Left cardiac atrium (tissue), 4 donors: ENCODE measurements at places on chromosomes 4 and X.
A peak's percentile ranks its signal among the peaks of the same experiment; 100 is the strongest.

DNA sequence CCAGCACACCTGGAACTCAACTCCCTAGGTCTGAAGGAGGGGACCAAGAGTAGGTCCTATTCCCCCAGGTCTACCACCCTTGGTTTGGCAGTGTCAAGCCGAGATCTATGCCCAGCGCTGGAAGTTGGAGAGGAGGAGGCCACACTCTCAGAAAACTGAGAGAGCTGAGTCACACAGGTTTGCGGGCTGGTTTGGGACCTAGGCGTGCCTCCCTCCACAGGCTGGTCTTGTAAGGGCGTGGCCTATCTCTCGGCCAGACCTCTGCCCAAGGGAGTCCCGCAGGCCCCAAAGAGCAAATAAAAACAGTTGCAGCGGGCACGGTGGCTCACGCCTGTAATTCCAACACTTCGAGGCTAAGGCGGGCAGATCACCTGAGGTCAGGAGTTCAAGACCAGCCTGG, 52.9 kb upstream of the INTU start:
- no peak for DNase-seq

GRCh38 chr4:166816890-166817289, 417.4 kb downstream of the SPOCK3 start:
- no peak for DNase-seq

DNA sequence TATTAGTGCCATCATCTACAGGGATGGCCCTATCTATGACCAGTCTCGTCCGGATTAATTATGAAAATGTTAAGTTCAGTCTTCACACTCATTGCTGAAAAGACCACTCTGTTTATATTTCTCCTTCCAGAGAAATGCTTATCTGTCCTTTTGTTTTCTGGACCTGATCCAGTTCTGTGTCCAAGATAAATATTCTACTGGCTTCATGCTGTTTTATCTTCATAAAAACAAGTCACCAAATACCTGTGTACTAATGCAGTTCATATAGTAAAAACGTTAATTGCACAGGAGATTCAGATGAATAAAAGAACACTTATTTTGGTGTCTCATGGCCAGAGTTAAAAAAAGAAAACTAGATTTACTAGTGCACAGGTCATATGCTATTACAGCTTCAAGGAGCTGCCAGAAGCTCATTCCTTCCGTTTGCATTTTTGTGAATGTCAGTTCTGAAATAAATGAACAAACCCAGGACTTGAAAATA, 17.3 kb downstream of the FNIP2 start:
- no peak for DNase-seq

DNA sequence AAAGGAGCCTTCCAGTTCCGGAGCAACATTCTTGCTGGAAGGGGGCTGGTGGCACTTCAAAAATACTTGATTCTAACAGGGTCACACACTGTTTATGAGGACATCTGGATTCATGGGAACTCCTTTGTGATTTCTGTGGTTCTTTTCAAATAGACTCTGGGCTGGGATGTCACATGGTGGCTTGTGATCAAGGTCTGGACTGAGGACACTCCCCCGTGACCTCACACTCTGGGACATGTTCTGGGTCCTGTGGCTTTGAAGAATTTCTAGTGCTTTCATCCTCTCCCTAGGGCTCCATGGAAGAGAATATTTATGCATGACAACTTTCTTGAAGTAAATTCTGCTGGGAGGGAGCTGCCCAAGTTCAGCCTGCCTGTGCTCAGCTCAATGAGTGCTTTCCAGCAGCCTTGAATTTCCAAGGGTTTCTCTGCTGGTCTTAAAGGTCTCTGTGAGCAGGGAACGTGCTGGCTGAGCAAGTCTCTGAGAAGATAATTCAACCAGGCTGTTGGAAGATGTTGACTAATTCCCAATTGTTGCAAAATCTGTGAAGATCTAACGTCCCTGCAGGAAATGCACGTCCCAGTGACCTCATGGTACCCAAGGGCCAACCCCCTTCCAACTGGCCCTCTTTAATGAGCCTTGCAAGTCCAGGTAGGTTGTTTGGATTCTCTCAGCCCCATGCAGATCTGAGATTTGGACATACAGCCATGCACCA, 36.3 kb downstream of the GPR143 start:
- no peak for DNase-seq

DNA sequence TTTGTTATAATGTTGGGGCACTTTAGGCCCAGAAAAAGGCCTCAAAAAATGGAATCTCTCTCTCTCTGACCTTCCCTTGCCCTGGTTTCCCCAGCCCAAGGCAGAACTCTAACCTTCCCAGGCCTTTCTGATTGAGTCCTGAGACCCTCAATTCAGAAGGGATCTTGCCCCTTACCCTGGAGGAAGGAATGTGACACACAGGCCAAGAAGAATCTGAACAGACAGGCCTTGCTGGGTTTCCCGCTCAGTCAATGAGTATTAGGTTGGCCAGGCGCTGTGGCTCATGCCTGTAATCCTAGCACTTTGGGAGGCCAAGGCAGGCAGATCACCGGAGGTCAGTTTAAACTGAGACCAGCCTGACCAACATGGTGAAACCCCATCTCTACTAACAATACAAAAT, 27.6 kb downstream of the ELOVL6 start:
- no peak for DNase-seq

DNA sequence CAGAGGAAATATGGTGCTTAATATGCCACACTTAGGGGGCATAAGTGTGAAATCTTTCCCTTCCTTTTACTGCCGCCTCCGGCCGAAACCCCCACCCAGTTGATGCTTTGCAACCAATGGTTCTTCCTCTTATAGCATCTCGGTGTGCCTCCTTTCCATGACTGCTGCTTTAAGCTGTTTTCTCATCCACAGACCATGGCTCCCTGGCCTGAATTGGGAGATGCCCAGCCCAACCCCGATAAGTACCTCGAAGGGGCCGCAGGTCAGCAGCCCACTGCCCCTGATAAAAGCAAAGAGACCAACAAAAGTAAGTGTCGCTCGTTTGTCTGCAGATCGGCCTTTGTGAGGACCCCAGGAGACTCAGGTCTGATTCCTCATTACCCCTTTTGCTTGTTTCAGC, 6.7 kb downstream of the SLC34A2 start:
- DNase-seq: no peak

- no peak for DNase-seq
Measured at GRCh38 chr4:153535772-153536513, 69.8 kb downstream of the TMEM131L start.

- DNase-seq: no peak
Measured at GRCh38 chr4:168979338-168979737, 30.7 kb downstream of the CBR4 start.

- DNase-seq: no peak
Measured at GRCh38 chrX:125424536-125424935, 104.9 kb downstream of the TEX13C start.

GRCh38 chrX:10133980-10134676, 22.6 kb upstream of the CLCN4 start:
- no peak for DNase-seq

DNA sequence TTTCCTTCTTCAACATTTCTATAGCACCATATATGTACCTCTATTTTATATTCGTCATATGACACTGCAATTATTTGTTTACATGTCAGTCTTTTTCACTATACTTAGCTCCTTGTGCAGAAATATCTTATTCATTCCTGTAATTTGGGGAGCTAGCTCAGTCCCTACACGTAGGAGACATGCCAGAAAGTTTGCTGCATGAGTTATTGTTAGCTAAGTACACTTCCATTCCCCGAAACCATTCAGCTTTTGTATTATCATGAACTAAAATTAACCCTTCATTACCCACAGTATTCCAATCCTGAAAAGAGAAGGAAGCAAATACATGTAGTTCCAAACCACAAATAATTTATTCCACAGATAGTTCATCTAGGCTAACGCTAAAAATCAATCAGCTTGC, 10.2 kb downstream of the CBR4 start:
- no peak for DNase-seq

DNA sequence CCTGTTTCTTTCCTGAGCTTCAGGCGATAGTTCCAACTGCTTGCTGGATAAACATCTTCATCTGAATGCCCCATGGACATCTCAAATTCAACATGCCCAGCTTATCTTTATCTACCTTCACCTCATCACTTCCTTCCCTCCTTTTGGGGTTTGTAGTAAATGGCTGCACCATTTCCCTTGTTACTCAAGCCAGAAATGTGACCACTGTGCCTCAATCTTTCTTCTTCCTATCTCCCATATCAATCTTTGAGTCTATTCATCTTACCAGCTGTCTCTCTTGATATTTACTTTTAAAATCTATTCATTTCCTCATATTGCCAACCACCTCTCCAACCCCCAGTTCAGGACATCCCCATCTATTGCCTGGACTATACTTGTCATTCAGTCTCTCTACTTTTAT, 155.4 kb downstream of the PPA2 start:
- no peak for DNase-seq

- DNase-seq: no peak
Measured at GRCh38 chr4:47002580-47002979, 9.2 kb upstream of the GABRA4 start.

- DNase-seq: no peak
Measured at GRCh38 chrX:1493412-1493811, 40.7 kb upstream of the ASMTL start.

GRCh38 chr4:76779740-76780459, 118.0 kb downstream of the SOWAHB start:
- no peak for DNase-seq

DNA sequence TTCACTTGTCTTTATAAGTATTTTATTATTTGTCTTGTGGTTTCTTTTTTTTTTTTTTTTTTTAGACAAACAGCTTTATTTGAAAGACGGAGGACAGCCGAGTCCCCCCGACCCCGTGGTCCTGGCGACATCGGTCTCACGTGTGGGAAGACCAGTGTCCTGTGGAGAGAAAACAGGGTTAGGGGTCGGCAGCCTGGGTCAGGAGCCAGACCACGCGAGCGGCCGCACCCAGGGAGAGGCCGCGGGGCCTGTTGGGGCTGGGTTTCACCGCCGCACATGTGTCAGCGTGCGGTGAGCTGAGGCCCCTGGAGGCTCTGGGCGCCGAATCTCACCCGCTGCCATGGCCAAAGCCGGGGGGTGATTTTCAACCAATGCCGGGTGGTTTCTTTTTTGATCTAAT, 17.8 kb upstream of the RAB33B start:
- no peak for DNase-seq

- DNase-seq: no peak
Measured at GRCh38 chr4:3710451-3711182, 55.6 kb upstream of the ADRA2C start.

DNA sequence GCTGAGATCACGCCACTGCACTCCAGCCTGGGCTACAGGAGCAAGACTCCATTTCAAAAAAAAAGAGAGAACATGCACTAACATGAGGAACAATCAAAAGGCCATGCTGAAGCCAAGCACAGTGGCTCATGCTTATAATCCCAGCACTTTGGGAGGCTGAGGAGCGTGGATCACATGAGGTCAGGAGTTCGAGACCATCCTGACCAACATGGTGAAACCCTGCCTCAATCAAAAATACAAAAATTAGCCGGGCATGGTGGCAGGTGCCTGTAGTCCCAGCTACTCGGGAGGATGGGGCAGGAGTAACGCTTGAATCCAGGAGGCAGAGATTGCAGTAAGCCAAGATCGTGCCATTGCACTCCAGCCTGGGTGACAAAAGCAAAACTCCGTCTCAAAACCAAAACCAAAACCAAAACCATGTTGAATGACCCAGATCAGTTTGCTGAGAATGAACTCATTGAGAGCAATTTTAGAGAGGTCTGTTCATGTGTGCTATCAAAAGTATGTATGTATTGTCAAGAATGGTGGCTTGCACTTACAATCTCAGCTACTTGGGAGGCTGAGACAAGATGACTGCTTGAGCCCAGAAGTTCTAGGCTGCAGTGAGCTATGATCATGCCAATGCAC, 44.8 kb downstream of the PDS5A start:
- no peak for DNase-seq

GRCh38 chr4:183264614-183265013, 55.5 kb downstream of the CLDN22 start:
- DNase-seq: no peak

DNA sequence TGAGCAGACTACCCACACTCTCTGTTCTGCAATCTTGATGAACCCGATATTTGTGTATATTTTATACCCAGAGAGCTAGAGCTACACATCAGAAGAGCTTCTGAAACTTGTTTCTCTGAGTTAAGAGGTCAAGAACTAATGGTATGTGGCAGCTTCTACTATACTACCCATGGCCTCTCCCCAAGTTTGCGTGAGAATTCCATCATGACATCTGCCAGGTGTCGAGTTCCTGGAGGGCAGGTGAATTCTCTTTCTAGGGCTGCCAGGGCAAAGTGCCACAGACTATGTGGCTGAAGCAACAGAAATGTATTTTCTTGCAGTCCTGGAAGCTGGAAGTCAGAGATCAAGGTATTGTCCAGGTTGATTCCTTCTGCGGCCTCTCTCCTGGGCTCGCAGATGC, 4.4 kb downstream of the SORCS2 start:
- no peak for DNase-seq

- DNase-seq: no peak
Measured at GRCh38 chrX:38560776-38561125, 591 bp upstream of the TSPAN7 start.

GRCh38 chr4:89331686-89332544, 24.3 kb upstream of the GPRIN3 start:
- no peak for DNase-seq

GRCh38 chr4:81454499-81454898, 17.2 kb downstream of the RASGEF1B start:
- no peak for DNase-seq

- peak; percentile 71 for DNase-seq
Measured at GRCh38 chr4:22515145-22515887, 550 bp downstream of the ADGRA3 start.

GRCh38 chr4:150072906-150073714, 5.1 kb upstream of the DCLK2 start:
- no peak for DNase-seq

GRCh38 chrX:3712870-3713224, 602 bp downstream of the PRKX start:
- peak; percentile 37 for DNase-seq

DNA sequence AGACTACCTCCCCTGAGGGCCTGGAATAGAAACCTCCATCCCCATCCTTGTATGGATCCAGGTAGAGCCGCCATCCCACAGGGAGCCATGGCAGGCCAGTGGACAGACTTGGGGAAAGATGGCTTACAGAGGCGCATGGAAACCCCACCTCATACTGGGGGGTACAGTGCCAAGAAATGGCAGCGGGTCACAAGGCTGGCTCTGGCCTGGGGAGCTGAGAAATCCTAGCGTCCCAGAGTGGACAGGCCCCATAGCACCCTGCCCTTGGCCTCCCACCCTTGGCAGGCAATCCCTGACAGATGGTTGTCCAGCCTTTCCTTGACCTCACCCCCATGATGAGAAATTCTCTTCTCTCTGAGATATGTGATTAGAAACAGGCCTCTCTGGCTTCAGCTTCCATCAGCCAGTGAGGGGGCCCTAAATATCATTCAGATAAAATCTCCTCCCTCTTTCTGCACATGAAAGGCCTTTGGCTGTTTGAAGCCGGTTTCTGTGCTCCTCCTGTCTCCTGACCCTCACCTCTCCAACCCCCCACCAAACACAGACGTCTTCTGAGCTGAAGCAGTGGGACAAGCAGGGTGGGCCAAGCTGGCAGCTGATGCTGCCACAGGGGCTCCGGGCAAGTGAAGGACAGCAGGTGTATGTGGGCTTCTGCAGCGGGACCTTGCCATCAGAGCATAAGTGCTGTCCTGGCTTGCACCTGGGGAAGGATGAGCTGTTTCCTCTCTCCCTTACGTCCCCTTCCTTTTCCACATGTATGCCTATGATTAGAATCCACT, 204.4 kb upstream of the MAMLD1 start:
- DNase-seq: no peak

GRCh38 chr4:169098532-169098931, 88.5 kb upstream of the CBR4 start:
- DNase-seq: no peak

GRCh38 chr4:123170843-123171242, 225.8 kb upstream of the SPRY1 start:
- DNase-seq: no peak

- no peak for DNase-seq
Measured at GRCh38 chr4:80788798-80789197, 241.7 kb upstream of the BMP3 start.
